IMR-90 (cell line): ENCODE measurements at places on chromosomes 13 and 19. TPM values are rescaled to one million over a fixed set of nuclear protein-coding genes. Genes with fewer than 3 reads are reported as not detected.

- H3K36me3 ChIP-seq, result no peaks in the 10 kb centered on the region
- peaks cover 7% of the 10 kb centered on the region; the same call in 1 of the 2 replicates for H3K27me3 ChIP-seq
- no peak for DNase-seq
- no peaks in the 10 kb centered on the region for H3K4me1 ChIP-seq
- no peak overlapping the region for H3K4me3 ChIP-seq
- no peak overlapping the region for H3K27ac ChIP-seq
Observed at GRCh38 chr19:46435009-46435408, 6.3 kb upstream of the PNMA8C start.

DNA sequence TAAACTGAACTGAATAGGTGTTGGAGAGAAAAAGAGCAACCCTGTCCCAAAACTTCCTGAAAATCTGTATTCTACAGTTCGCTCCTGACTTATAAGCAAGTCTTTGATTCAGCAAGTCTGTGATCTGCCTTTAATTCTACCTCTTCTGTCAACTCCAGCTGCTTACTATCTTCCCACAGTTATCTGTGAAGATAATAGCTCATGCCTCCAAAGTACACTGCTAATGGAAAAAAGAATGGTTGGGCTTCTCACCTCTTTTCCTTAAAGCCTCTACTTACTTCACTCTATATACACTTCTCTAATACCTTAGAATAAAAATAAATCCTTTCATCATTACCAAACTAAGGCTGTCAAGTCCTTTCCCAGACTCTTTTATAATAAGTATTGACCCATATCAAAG is 391.5 kb upstream of the MIR17HG start:
- DNase-seq, result no peak
- H3K36me3 ChIP-seq, result no peaks in the 10 kb centered on the region
- H3K4me1 ChIP-seq, result no peaks in the 10 kb centered on the region
- no peaks in the 10 kb centered on the region for H3K27me3 ChIP-seq
- no peak overlapping the region for H3K4me3 ChIP-seq

DNA sequence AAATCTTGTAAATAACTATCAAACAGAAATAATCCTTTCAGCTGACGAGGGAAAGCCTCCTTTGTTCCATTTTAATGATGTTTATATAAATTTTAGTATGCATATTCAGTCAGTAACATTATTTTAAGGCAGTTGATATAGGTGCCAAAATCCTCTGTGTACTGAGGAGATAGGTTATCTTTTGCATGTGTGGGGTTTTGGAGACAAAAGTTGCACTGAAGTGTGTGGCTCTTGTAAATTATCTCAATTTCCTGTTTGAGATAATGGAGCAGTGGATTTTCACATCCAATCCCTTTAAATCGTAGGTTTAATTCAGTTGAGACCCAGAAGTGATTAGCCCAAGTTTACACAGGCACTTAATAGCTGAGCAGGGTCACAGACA is 106.6 kb downstream of the RGCC start:
- H3K27me3 ChIP-seq, result no peaks in the 10 kb centered on the region
- H3K27ac ChIP-seq, result no peak overlapping the region
- DNase-seq, result no peak
- H3K36me3 ChIP-seq, result no peaks in the 10 kb centered on the region
- peaks cover 25% of the 10 kb centered on the region for H3K4me1 ChIP-seq
- no peak overlapping the region for H3K4me3 ChIP-seq

DNA sequence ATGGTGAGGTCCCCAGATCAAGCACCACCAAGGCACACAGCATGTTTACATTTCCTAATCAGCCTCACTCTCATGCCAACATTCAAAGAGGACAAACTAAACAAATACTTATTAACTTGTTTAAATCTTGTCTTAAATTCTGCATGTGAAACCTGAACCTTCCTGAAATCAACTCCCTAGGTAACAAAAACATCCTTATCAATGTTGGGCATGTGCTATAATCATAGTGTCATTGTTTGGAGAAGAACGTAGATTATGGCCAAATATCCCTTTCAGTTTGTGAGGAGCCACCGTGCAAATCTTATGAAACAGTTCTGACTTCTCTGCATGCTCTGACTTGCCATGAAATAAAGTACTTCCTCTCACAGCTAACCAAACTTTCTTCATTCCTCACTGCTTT is 123.8 kb downstream of the NDFIP2 start:
- no peaks in the 10 kb centered on the region for H3K4me1 ChIP-seq
- H3K27me3 ChIP-seq, result no peaks in the 10 kb centered on the region
- no peak overlapping the region for H3K27ac ChIP-seq
- H3K36me3 ChIP-seq, result no peaks in the 10 kb centered on the region
- no peak overlapping the region for H3K4me3 ChIP-seq
- no peak for DNase-seq

GRCh38 chr13:99982731-99983498 is 1.3 kb downstream of the ZIC2 start:
- H3K36me3 ChIP-seq, result no peaks in the 10 kb centered on the region
- H3K4me3 ChIP-seq, result no peak overlapping the region
- peaks cover 89% of the 10 kb centered on the region for H3K27me3 ChIP-seq
- H3K27ac ChIP-seq, result no peak overlapping the region
- no peaks in the 10 kb centered on the region; the same call in 1 of the 2 replicates for H3K4me1 ChIP-seq

GRCh38 chr19:53057904-53058580 is 13.5 kb downstream of the ERVV-2 start:
- H3K4me1 ChIP-seq, result peaks cover 3% of the 10 kb centered on the region; the same call in 1 of the 2 replicates
- DNase-seq, result no peak
- no peak overlapping the region for H3K27ac ChIP-seq

DNA sequence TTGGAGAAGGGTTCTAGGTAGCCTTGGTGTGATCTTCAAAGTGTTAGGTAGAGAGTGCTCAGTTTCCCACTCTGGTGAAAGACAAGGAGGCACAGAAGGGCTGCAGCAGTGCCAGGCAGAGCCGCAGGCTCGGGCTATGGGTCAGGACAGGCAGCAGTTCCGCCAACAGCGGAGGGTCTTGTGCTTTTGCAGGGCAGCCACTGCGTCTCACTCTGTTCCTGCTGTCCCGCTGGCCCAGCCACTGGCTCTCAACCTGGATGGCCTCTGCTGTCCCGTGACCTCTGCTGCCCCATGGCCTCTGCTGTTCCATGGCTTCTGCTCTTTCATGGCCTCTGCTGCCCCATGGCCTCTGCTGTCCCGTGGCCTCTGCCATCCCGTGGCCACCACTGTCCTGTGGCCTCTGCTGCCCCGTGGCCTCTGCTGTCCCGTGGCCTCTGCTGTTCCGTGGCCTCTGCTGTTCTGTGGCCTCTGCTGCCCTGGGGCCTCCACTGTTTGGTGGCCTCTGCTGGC is 175.7 kb downstream of the URI1 start:
- no peak for DNase-seq
- H3K36me3 ChIP-seq, result no peaks in the 10 kb centered on the region
- no peak overlapping the region for H3K4me3 ChIP-seq
- H3K4me1 ChIP-seq, result no peaks in the 10 kb centered on the region
- no peak overlapping the region for H3K27ac ChIP-seq

GRCh38 chr19:39410831-39411080 is 1.7 kb upstream of the PLEKHG2 start:
- H3K4me1 ChIP-seq, result peaks cover 27% of the 10 kb centered on the region
- H3K27ac ChIP-seq, result peak overlapping the region; percentile 97
- H3K4me3 ChIP-seq, result no peak overlapping the region
- no peaks in the 10 kb centered on the region for H3K27me3 ChIP-seq
- peaks cover 20% of the 10 kb centered on the region for H3K36me3 ChIP-seq

- H3K4me1 ChIP-seq, result no peaks in the 10 kb centered on the region
- H3K27me3 ChIP-seq, result peaks cover 4% of the 10 kb centered on the region; the same call in 1 of the 2 replicates
- no peak overlapping the region for H3K27ac ChIP-seq
- peak; percentile 22 for DNase-seq
- no peak overlapping the region for H3K4me3 ChIP-seq
Observed at GRCh38 chr19:17041976-17042375, 15.4 kb upstream of the CPAMD8 start.

- no peak overlapping the region for H3K4me3 ChIP-seq
- no peaks in the 10 kb centered on the region for H3K27me3 ChIP-seq
- peaks cover 2% of the 10 kb centered on the region; the same call in 1 of the 2 replicates for H3K36me3 ChIP-seq
- DNase-seq, result no peak
Observed at GRCh38 chr13:100102042-100102441, 13.1 kb downstream of the PCCA start.

GRCh38 chr13:32316028-32316339 is 676 bp downstream of the BRCA2 start:
- peak overlapping the region; percentile 64 for H3K4me3 ChIP-seq
- DNase-seq, result no peak
- no peaks in the 10 kb centered on the region for H3K36me3 ChIP-seq
- no peaks in the 10 kb centered on the region for H3K27me3 ChIP-seq
- H3K4me1 ChIP-seq, result peaks cover 3% of the 10 kb centered on the region

- no peaks in the 10 kb centered on the region for H3K27me3 ChIP-seq
- H3K4me3 ChIP-seq, result no peak overlapping the region
- DNase-seq, result peak; percentile 22
- peak overlapping the region; percentile 42; the same call in 1 of the 2 replicates for H3K27ac ChIP-seq
Observed at GRCh38 chr13:36891752-36892151, 28.3 kb downstream of the SMAD9 start.

GRCh38 chr19:29819300-29819699 is 7.5 kb downstream of the CCNE1 start:
- peaks cover 16% of the 10 kb centered on the region for H3K36me3 ChIP-seq
- no peak overlapping the region for H3K4me3 ChIP-seq
- DNase-seq, result no peak
- H3K27ac ChIP-seq, result no peak overlapping the region
- no peaks in the 10 kb centered on the region for H3K27me3 ChIP-seq
- no peaks in the 10 kb centered on the region for H3K4me1 ChIP-seq

DNA sequence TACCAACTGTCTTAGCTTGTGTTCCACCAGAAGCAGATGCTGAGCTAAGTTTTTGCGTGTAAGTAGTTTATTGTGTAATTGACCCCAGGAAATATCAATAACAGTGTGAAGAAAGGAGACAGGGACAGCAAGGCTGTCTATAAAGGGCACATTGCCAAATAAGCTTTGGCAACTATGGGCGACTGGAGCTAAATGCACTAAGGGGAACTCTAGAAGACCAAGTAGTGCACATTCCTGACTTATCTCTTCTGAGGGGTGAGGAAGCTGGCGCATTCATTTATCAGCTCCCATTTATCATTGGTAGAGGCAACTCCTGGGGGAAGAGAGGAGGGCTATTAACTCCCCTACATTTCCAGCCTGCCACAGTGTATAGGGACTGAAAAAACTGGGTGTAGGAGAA is 135.0 kb downstream of the DLEU7 start:
- no peaks in the 10 kb centered on the region for H3K4me1 ChIP-seq
- DNase-seq, result no peak
- H3K27me3 ChIP-seq, result peaks cover 11% of the 10 kb centered on the region
- H3K36me3 ChIP-seq, result no peaks in the 10 kb centered on the region

GRCh38 chr13:19090495-19090894 is 91.1 kb downstream of the TUBA3C start:
- H3K27ac ChIP-seq, result no peak overlapping the region
- DNase-seq, result no peak
- no peaks in the 10 kb centered on the region for H3K4me1 ChIP-seq
- no peaks in the 10 kb centered on the region for H3K36me3 ChIP-seq
- no peak overlapping the region for H3K4me3 ChIP-seq
- no peaks in the 10 kb centered on the region for H3K27me3 ChIP-seq

GRCh38 chr13:101522607-101523006 is 70.1 kb downstream of the ITGBL1 start:
- H3K36me3 ChIP-seq, result no peaks in the 10 kb centered on the region
- no peak for DNase-seq
- no peak overlapping the region for H3K4me3 ChIP-seq

DNA sequence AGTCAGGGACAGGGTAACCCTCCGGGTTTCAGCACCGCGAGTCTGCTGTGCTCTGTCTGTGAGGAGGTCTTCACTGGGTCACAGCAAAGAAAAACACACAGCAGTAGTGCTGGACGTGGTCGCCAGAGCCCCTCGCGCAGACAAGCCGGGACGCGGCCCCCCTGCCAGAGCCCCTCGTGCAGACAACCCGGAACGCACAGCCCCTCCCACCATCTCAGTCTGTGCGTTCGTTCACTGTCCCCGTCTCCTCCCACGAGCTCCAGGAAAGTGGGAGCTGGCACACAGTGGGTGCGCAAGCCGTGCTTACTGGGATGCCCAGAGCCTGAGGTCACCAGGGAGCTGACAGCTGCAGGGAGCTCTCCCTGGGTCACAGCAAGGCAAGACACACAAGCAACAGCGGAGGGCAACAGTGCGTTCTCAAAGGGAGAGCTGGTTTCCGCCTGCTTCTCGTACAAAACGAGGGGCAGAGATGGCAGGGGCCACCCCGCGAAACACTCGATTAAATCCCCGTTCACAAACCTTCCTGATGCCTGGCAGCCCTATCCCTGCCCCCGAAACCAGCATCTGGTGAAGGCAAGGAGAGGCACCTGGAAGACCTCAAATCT is 3.2 kb upstream of the PLPP2 start:
- peaks cover 51% of the 10 kb centered on the region for H3K27me3 ChIP-seq
- H3K27ac ChIP-seq, result no peak overlapping the region
- peak; percentile 8 for DNase-seq

- H3K27ac ChIP-seq, result no peak overlapping the region
- H3K27me3 ChIP-seq, result no peaks in the 10 kb centered on the region
- H3K4me3 ChIP-seq, result no peak overlapping the region
- H3K4me1 ChIP-seq, result no peaks in the 10 kb centered on the region
- no peak for DNase-seq
Observed at GRCh38 chr13:62525652-62526051, 1110.0 kb upstream of the PCDH20 start.

NUP58 gene
- 50.7 and 61.4 TPM in 2 replicates for total RNA-seq

C19orf33 gene
- 1.4 TPM in 1 of 2 replicates, not detected in the other for total RNA-seq

SLITRK5 gene
- under 0.01 TPM in 2 replicates for total RNA-seq

ZNF93 gene
- total RNA-seq, result 8.9 and 10.6 TPM in 2 replicates

ZNF845 gene
- 9.5 and 13.1 TPM in 2 replicates for total RNA-seq

NEK5 gene
- under 0.01 TPM in 1 of 2 replicates, not detected in the other for total RNA-seq

ZNF547 gene
- 4.4 and 5.6 TPM in 2 replicates for total RNA-seq

LILRA5 gene
- not detected in 2 replicates for total RNA-seq

RAD23A gene
- 54.3 and 56.4 TPM in 2 replicates for total RNA-seq

XPO4 gene
- total RNA-seq, result 21.1 and 25.3 TPM in 2 replicates

KLK14 gene
- not detected in 2 replicates for total RNA-seq
